Esophagus muscularis mucosa (tissue), 4 donors: ENCODE measurements at places on chromosomes 7 and 10. TPM values are rescaled to one million over a fixed set of nuclear protein-coding genes. Genes with fewer than 3 reads are reported as not detected.

- no peaks in the 10 kb centered on the region for H3K27me3 ChIP-seq
- H3K27ac ChIP-seq: no peak overlapping the region
- peaks cover 43% of the 10 kb centered on the region for H3K36me3 ChIP-seq
- H3K4me3 ChIP-seq: no peak overlapping the region
Observed at GRCh38 chr7:117193564-117193963, 129.3 kb downstream of the WNT2 start.

DNA sequence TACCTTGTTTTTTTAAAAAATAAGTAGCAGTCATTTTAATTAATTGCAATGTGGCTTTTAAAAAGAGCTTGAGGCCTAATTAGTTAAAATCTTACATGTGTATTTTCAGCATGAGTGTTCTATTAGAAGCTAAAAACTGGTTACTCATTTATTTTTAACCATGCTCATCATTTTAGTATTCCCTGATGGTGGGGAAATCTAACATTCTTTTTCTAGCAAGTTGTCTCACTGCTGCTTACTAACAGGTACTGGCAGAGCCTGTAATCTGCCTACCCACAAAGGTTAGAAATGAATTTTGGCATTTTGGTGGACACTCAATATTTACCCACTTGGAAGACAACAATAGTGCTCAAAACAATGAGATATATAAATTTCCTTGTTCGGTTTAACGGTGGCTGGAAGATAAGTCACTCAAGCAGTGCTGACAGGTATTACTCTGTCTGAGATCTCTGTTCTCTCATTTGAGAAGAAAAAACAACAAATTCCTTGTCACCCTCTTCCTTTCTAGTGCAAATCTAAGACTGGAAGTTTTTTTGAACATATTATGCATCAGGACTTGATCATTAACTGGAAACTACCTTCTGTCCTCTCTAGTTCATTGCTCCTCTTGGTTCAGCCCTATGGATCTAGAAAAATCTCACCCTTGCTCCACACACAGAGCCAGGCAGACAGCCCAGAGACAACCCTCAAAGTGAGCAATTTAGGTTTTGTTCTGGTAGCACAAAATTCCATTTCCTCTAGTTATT lies 83.3 kb downstream of the VWDE start:
- no peaks in the 10 kb centered on the region for H3K36me3 ChIP-seq
- H3K27me3 ChIP-seq: no peaks in the 10 kb centered on the region
- H3K27ac ChIP-seq: no peak overlapping the region
- no peak for DNase-seq
- H3K4me1 ChIP-seq: no peaks in the 10 kb centered on the region

- H3K27ac ChIP-seq: no peak overlapping the region
- no peaks in the 10 kb centered on the region for H3K27me3 ChIP-seq
- H3K4me1 ChIP-seq: no peaks in the 10 kb centered on the region
- no peak for DNase-seq
Observed at GRCh38 chr10:76357726-76358415, 926.4 kb downstream of the LRMDA start.

ZNF727 gene
- 0.65 TPM for total RNA-seq
